CD4-positive, alpha-beta T cell treated with Interleukin-2 at 100 ng/mL for 4 hours (primary cell): ENCODE measurements at places on chromosomes 12 and 14.
A peak's percentile ranks its signal among the peaks of the same experiment; 100 is the strongest.

GRCh38 chr14:100581228-100582145, 5.7 kb downstream of the BEGAIN start:
- no peak for DNase-seq

- DNase-seq = no peak
Observed at GRCh38 chr14:90696720-90697119, 119.5 kb downstream of the TTC7B start.

- DNase-seq = no peak
Observed at GRCh38 chr12:51924551-51925319, 17.4 kb downstream of the ACVRL1 start.

DNA sequence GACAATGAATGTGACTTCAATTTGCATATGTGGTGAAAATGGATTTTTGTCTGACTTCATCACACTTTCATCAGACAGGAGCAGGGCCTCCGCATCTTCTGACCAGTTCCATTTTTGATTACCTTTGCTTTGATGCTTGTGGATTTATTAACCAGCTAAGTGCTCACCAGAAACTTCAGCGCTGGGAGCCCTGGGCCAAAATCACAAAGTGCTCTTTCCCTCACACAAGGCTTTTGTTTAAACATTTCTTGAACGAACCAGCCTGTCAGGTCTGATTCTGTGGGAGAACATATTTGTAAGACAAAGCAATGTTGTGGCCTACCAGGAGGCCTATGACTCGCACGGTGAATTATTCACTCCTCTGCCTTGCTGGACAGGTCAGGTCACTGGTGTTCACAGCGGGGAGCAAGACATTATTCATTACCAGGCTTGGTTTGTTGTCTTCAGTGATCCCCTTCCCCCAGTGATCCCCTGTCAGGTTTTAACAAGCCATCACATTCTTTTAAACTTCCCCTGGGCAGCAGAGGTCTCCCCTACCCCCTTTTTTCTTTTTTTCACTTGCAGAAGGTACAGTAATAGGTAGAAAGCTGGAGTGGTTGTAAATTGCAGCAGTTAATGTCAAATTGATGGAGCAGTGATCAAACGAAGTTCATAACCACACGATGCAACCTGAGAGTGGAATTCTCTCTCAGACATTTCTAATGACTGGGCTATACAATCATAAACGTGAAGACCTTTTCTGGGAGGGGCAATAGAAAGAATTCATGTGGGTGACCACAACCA, 167.5 kb upstream of the PRICKLE1 start:
- no peak for DNase-seq

- DNase-seq = no peak
Observed at GRCh38 chr12:114166362-114166761, 200.2 kb upstream of the RBM19 start.

GRCh38 chr14:62691647-62692489, 353.4 kb downstream of the KCNH5 start:
- no peak for DNase-seq

GRCh38 chr12:100199023-100199346, 1.6 kb upstream of the ACTR6 start:
- no peak for DNase-seq

GRCh38 chr12:66596199-66596598, 82.7 kb downstream of the GRIP1 start:
- DNase-seq = no peak

DNA sequence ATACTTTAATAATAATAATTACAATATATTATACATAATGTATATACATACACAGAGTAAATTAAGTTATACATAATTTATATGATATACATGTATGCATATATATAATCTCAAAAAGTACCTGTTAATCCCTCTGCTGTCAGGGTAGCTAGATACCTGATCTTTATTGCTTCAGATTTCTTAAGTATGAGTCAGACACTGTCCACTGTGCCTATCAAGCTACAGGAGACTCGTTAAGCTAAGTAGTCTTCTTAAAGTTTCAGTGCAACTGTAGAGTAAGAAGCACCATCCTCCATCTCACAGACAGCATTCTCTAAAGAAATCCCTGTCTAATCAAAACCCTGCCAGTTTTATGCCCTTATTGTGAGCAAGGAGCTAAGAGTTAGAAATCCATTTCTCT, 428.7 kb downstream of the RERGL start:
- no peak for DNase-seq

DNA sequence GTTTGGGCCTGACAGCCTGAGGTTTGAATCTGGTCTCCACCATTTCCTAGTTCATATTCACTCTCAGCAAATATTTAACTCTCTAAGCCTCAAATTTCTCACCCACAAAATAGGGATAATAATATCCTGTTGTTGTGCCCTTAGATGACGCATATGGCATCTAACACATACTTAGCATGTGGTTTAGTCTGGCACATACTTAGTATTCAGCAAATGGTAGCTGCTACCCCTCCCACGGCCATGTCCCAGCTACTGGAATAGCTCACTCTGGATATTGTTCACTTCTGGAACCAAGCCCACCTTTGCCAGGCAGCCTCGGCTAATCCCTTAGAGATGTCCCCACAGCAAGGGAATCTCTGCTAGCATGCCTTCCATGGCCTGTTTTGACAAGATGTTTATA, 53.3 kb downstream of the BICD1 start:
- DNase-seq = no peak

GRCh38 chr14:26811756-26812305, 214.0 kb upstream of the NOVA1 start:
- no peak for DNase-seq

GRCh38 chr14:29926701-29927375, 809 bp downstream of the PRKD1 start:
- DNase-seq = no peak

- DNase-seq = peak; percentile 42
Observed at GRCh38 chr12:22287776-22288621, 46.5 kb downstream of the ST8SIA1 start.

GRCh38 chr12:122527478-122527944, 462 bp downstream of the KNTC1 start:
- DNase-seq = peak; percentile 26

GRCh38 chr14:75482366-75482765, 39.9 kb upstream of the BATF start:
- DNase-seq = no peak

- DNase-seq = no peak
Observed at GRCh38 chr12:46521145-46521544, 148.6 kb upstream of the SLC38A2 start.

DNA sequence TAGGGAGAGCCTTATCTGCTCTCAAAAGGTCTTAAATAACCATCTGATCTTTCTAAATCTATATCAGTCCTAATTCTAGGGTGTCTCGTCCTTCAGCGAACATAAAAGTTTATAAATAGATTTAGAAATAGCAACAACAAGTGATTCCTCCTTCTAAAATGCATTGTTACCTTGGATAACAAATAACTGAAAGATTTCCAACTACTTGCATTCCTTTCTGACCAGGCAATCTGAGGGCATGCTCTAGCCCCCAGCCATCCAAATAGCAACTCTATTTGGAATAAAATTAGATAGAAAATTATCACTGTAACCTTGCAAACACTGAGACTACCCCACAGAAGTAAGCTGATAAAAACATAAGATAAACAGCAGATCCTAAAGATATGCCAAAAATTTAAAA, 21.8 kb upstream of the KRR1 start:
- DNase-seq = no peak

DNA sequence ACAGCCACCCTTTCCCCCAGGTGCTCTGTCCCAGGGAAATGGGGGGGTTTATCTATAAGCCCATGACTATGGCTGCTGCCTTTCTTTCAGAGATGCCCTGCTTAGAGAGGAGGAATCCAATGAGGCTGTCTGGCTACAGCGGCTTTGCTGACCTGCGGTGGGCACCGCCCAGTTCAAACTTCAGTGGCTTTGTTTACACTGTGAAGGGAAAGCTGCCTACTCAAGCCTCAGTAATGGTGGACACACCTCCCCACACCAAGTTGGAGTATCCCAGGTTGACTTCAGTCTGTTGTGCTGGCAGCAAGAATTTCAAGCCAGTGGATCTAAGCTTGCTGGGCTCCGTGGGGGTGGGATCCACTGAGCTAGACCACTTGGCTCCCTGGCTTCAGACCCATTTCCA, 869.2 kb downstream of the SLC6A15 start:
- DNase-seq = no peak

- no peak for DNase-seq
Observed at GRCh38 chr14:99554757-99555531, 49.1 kb downstream of the CCDC85C start.

DNA sequence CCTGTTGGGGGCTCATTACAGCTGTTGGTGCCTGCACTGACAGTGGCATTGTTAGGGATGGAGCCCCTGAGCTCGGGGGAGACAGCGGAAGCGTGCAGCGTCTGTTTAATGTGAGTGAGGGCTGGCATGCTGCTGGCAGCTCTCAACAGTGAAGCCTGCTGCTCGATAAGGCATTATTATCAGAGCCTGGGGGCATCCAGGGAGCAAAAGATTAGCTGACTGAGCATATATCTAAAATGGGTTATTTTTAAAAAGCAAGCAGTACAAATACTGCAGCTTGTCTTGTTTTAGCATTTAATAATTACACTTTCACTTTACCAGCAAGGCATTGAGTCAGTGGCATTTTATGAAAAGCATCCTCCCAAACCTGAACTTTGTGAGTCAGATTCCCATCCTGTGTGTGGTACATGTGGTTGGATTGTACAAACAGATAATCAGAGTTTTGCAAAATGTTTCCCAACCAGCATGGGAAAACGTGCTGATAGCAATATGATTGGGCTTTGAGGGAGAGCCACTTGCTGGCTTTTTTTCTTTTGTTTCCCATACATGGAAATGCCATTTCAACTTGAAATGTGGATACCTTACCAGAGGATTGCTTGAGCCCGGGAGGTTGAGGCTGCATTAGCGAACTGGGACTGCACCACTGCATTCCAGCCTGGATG, 150.8 kb downstream of the PRKCH start:
- peak; percentile 83 for DNase-seq

DNA sequence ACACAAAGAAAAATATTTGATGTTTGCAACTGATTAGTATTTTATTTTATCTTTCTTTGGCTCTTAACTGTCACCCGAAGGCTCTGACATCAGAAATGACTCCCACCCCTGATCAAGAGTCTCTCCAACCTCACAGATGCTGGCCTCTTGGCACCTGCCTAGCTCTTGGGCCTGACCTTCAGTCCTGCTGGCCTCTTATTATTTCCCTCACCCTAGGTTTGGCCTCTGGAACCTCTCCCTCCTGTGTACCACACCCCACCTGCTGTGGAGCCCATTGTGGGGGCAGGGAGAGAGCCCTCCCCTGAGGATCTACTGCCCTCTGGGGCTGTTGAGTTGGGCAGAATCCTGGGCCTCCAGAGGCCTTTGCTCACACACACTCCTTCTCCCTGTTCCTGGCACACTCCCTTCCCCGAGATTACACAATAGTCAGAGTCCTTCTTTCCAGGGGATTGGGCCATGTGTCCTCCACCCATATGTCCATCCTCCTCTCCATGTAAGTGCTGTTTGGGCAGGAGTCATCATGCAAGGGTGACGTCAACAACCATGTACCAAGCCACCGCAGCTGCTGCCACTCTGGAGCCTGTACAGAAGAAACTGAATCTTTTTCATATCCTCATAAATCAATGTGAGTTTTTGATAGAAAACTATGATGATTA, 124.3 kb downstream of the RASSF9 start:
- DNase-seq = no peak

GRCh38 chr14:103535081-103535890, 6.3 kb downstream of the TRMT61A start:
- DNase-seq = no peak

DNA sequence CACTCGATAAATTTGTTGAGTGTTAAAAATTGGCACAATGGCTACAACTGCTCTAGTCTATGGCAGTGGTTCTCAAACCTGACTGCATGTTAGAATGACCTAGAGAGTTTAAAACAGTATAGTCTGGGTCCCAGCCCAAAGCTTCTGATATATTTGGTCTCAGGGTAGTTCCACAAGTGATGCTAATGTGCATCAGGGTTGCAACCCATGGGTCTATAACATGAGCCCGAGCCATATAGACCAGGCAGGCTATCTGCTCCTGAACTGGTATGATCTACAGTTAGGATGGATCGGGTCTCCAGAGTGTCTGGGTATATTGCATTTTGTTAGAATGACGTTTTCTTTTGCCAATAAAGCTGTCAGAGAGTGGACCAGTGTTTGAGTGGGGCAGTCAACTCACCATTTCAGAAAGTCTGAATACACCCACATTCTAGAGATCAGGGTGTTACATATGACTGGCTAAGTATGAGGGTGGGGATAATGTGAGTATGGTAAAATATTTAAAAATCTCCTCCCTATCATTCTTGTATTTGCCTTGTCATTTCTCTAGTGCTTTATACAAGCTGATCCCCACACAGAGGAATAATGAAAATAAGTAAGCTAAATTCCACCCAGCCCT, 80.9 kb downstream of the FRMD6 start:
- DNase-seq = no peak

DNA sequence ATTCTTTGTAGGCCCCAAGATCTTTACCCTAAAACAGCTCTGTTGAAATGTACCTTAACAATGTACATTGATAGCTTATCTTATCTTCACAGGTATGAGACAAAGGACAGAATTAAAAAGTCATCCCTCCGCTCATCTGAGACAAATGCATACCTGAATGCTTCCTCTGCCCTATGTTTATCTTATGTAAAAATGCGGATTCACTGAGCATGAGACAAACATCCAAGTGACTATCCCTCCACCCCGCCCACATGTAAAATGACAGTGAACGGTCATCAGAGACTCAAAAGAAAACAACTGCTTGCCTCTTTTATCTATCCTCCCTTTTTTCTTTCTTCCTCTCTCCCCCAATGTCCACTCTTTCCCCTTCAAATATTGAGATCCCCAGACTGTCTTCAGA, 37.2 kb upstream of the ZNF740 start:
- DNase-seq = no peak

GRCh38 chr12:101931498-101932326, 54.3 kb downstream of the DRAM1 start:
- no peak for DNase-seq

DNA sequence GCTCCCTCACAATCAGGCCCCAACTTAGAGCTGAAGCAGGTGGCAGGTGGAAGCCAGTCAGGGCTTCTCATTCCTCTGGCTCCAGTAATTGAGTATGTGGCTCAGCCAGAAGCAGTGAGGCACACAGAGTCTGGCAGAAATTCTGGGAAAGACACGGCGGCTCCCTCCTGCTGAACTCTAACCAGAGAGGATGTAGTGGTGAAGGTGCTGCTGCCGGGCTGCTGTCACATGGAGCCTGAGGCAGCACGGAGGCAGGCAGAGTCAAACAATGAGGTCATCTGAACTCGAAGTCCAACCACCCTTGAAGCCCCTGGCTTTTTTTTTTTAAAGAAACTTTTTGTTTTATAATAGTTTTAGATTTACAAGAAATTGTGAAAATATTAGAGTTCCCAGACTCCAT, 33.4 kb upstream of the SMOC1 start:
- no peak for DNase-seq

GRCh38 chr14:75306927-75307699, 28.5 kb downstream of the FOS start:
- no peak for DNase-seq

GRCh38 chr14:24329073-24329663, 5.7 kb downstream of the ADCY4 start:
- no peak for DNase-seq

GRCh38 chr14:22099942-22100763, 426.5 kb upstream of the OR4E1 start:
- peak; percentile 66 for DNase-seq

- no peak for DNase-seq
Observed at GRCh38 chr14:94332063-94332583, 9.0 kb upstream of the SERPINA6 start.
